ENCODE measurements at places on chromosomes 11 and 22. TPM values are rescaled to one million over a fixed set of nuclear protein-coding genes. Genes with fewer than 3 reads are reported as not detected.

Gene NLRP10
- total RNA-seq: not detected

Gene CSF2RB
- total RNA-seq: 3.3 TPM

DNA sequence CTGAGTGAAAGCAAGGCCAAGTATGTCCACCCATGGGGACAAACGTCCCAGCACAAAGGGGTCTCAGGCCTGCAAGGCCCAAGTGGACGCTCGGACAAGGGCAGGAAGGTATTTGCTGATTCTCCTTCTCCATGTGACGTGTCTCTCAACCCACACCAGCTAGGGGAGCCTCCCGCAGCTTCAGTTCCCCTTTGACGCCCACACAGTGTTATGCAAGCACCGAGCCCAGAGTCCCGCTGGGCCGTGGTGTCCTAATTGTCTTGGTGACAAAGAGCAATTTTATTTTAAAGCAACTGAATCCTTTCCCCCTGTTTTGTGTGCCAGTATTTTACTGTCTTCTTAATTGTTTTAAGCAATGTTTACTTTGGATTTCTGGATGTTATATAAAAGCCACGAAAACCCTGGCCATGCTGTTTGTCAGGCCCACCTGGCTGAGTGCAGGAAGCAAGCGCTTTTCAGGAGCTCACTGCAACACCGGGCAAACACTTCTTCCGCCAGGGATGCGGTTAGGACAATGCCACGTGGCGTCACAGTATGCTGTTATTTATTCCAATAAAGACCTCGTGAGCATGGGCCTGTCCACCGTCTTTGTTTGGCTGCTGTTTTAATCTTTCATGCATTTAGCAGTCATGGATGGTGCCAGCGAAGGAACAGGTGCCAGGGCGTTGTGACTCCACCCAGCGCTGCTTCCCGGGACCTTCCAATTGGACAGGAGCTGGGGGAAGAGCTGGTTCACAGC lies 8.2 kb upstream of the PARVG start:
- peak; percentile 82 for DNase-seq
- no peak overlapping the region for H3K4me3 ChIP-seq
- H3K27me3 ChIP-seq: no peaks in the 10 kb centered on the region
- peaks cover 14% of the 10 kb centered on the region for H3K36me3 ChIP-seq

- no peaks in the 10 kb centered on the region for H3K4me1 ChIP-seq
These were observed 20.1 kb upstream of the OR8D2 start for GRCh38 chr11:124340142-124340447.

- no peak for DNase-seq
- H3K27me3 ChIP-seq: no peaks in the 10 kb centered on the region
- peaks cover 25% of the 10 kb centered on the region for H3K4me1 ChIP-seq
- peak overlapping the region; percentile 25 for H3K27ac ChIP-seq
- H3K4me3 ChIP-seq: no peak overlapping the region
These were observed 7.9 kb downstream of the ADORA2A start for GRCh38 chr22:24435323-24435645.

DNA sequence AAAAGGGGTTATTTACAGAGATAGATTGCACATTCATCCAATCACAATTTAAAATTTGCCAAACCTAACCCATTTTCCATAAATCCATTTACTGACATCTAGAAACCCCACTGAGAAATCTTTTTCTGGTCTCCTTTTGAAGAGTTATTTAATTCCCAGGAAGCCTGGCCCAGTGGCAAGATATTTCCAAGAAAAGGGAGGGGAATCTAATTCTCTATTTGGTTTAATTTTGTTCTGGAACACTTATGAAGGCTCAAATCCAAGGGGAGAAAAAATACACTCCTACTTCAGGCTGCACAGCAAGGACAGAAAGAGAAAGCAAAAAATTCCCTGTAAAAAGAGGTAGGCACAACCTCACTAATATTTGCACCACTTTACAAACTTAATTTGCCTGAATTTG lies 88.2 kb upstream of the LDLRAD3 start:
- H3K36me3 ChIP-seq: no peaks in the 10 kb centered on the region
- no peak overlapping the region for H3K4me3 ChIP-seq
- no peak for DNase-seq
- H3K27me3 ChIP-seq: no peaks in the 10 kb centered on the region

- H3K27me3 ChIP-seq: no peaks in the 10 kb centered on the region
- no peak overlapping the region for H3K4me3 ChIP-seq
- no peaks in the 10 kb centered on the region for H3K36me3 ChIP-seq
- peaks cover 44% of the 10 kb centered on the region for H3K4me1 ChIP-seq
- DNase-seq: no peak
These were observed 8.9 kb downstream of the ABTB2 start for GRCh38 chr11:34348919-34349318.
